ENCODE measurements at places on chromosomes 4 and X. TPM values are rescaled to one million over a fixed set of nuclear protein-coding genes. Genes with fewer than 3 reads are reported as not detected.

CITED1 gene
- total RNA-seq: not detected

- no peak for DNase-seq
Observed at GRCh38 chr4:10806953-10807645, 122.5 kb upstream of the CLNK start.

GRCh38 chr4:40621592-40622512 is 7.8 kb downstream of the RBM47 start:
- DNase-seq: peak; percentile 84

GRCh38 chrX:68571610-68572311 is 72.9 kb downstream of the YIPF6 start:
- no peak for DNase-seq

DNA sequence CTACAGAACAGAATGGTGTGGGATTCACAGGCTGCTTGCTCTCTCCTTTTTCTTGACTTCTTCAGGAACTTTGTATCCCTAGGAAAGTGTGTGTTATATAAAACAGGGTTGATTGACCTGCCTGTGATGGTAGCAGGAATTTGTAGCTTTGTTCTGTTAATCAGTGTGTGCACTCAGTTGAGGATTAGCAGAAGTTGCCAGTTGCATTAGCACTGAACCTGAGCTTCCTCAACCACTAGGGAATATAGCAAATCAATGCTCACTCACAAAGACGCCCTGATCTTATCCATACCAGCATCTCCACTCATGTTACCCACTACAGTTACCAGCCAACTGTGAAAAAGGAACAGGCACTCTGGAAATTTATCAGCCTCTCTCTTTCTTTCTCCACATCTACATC is 319.1 kb upstream of the EMCN start:
- DNase-seq: no peak

Measured in ureter (tissue), 1 donor.